ENCODE measurements at places on chromosomes 5 and 9.

GRCh38 chr5:64144425-64145215 is 21.0 kb upstream of the RNF180 start:
- no peak for DNase-seq

GRCh38 chr9:2228132-2228531 is 213.0 kb downstream of the SMARCA2 start:
- DNase-seq, result no peak

- DNase-seq, result no peak
Observed at GRCh38 chr5:148902478-148902877, 76.1 kb downstream of the ADRB2 start.

DNA sequence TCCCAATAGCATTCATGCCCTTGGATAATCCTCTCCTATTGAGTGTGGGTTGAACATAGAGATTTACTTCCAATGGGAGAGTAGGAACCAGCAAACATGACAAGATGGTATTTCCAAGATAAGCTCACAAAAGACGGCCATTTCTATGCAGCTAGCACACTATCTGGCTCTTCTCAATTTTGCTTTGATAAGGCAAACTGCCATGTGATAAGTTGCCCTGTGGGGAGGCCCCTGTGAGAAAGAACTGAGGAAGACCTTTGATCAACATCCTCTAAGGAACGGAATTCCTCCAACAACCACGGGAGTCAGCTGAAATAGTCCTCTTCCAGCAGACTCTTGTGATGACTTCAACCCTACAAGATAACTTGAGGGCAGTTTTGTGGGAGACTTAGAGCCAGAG is 211.9 kb upstream of the TRPM3 start:
- DNase-seq, result no peak

DNA sequence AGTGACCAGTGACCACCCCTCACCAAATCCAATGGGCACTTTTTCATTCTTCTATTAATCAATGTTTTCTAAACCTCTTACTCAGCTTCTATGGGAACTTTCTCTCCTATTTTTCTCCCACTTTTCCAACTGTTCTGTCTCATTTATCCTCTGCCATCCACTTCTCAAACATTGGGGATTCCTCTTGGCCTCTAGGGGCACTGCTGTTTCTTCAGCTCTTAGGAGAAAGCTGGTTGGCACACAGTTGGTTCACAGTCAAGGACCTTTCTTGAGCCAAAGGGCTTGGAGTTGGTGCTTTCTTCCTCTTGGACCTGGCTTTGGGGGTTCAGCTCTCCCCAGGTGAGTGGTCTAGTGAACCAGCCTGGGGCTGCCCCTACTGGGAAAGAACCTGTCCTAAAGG is 112.2 kb upstream of the LHFPL2 start:
- DNase-seq, result no peak

DNA sequence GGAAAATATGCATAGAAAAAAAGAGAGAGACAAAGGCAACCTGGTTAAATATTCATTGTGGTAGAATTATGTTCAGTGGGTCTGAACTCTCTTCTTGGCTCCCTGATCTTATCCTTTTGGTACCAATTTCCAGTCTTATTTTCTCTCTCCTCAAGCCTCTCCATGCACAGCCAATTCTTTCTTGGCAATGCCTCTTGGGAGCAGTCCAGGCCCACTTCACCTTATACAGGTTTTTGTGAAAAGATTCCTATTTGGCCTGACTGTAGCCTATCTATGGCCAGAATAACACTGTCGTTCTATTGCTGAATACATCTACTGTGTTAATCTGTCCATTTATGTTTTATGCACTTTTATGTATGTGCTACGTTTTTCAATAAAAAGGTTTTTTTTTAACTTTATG is 2.7 kb downstream of the ELOVL7 start:
- no peak for DNase-seq

DNA sequence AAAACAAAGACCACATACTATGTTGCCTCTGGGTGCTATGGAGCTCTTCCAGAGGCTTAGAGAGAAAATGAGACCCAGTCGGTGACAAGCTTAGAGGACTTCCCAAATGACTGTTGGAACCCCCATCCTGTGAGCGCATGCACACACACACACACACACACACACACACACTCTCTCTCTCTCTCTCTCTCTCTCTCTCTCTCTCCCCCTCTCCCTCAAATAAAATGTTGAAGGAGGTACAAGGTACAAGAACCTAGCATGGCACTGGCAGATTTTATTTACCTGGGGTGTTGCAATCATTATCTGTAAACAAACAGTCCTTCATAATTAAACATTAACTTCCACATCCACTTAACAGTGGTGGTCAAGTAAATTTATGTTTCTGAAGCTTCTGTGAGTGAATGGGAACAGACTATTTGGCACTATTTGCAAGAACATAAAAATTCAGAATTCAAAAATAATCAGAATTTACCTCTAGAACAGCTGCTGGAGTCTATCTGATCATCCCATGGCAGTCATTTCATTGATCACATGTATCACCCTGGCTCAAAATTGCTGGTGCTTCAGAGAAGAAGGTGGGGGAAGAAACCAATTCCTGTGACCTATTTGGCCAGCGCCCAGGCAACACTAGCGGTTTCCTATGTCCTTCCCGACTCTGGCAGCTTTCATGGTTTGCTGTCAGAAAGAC is 24.9 kb downstream of the TRPM3 start:
- no peak for DNase-seq

- DNase-seq, result no peak
Observed at GRCh38 chr5:72244862-72245371, 75.1 kb downstream of the MRPS27 start.

- DNase-seq, result no peak
Observed at GRCh38 chr5:40916226-40916625, 6.9 kb downstream of the C7 start.

DNA sequence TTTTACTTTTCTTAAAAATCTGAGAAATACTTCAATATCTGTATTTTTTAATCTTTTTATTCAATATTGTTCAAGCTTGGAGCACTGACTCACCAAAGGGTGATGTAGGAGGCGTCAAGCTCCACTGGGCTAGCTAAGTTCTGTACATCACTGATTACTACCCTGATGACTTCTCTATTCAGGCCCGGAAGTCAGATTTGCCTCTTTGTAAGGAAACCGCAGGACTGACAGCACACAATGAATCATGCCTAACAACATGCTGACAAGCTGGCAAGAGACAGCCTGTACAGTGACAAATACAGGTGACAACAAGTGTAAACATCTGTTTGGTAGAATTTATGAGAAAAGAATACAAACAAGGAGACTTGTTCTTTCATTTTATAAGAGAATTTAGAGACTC is 627.9 kb upstream of the RORB start:
- DNase-seq, result no peak

GRCh38 chr9:114282926-114283325 is 40.0 kb upstream of the ORM1 start:
- no peak for DNase-seq

- no peak for DNase-seq
Observed at GRCh38 chr9:136943291-136944211, 987 bp downstream of the FBXW5 start.

DNA sequence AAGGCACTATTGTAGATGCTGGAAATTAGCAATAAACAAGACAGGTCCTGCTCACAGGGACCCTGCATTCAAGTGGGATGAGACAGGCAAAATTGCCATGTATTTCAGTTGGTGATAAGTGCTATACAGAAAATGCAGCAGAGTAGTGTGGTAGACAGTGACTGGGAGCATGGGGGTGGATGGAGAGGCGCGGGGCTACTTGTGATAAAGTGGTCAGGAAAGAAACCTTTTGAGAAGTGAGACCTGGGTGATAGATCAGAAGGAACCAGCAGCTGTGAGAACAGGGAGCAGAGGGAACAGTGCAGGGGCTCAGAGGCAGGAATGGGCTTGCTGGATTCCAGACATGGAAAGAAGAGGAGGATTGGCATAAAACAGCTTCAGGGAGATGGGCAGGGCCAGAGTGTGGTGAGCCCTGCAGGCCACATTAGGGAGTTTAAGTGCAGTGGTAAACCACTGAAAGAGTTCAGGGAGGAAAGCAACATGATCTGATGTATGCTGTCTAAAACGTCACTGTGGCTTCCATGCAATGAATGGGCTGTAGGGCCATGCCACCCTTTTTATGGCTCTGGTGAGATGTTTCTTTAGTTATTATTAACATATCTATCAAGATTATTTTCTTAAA is 7.3 kb downstream of the CRHBP start:
- no peak for DNase-seq

DNA sequence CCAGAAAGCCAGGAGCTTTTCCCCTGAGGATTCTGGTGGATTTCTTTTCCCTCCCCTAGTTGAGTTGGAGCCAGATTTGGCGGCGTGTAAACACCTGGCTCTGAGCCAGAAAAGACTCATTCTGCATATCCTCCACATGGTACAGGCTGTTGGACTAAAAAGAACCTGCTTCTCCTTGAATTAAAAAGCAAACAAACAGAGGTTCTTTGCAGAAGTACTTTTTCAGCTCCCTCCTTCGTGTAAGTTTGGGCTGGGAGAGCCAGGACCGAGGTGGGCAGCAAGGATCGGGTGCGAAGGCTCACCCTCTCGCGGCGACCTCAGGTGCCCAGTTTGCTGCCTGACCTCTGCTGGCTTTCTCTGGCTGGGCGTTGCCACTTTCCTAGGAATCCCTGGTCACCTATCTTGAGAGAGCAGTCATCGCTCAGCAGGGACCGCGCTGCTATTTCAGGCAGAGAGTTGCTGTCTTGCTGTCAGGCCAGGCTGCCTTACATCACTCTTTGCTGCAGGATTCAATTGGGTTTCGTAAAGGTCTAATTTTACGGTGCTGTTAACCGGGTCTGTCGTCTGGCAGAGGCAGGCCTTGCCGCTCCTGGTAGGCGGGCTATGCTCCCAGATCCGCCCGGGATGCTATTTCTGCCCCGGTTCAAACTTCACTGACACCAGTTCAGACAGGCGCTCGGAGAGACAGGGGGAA is 3.2 kb downstream of the PAPPA start:
- no peak for DNase-seq

- no peak for DNase-seq
Observed at GRCh38 chr5:116626272-116626723, 51.7 kb upstream of the SEMA6A start.

- DNase-seq, result no peak
Observed at GRCh38 chr5:33472805-33473409, 32.1 kb downstream of the TARS1 start.

- no peak for DNase-seq
Observed at GRCh38 chr5:168489059-168489458, 2.8 kb downstream of the RARS1 start.

GRCh38 chr9:136193891-136194279 is 11.0 kb downstream of the LHX3 start:
- no peak for DNase-seq

DNA sequence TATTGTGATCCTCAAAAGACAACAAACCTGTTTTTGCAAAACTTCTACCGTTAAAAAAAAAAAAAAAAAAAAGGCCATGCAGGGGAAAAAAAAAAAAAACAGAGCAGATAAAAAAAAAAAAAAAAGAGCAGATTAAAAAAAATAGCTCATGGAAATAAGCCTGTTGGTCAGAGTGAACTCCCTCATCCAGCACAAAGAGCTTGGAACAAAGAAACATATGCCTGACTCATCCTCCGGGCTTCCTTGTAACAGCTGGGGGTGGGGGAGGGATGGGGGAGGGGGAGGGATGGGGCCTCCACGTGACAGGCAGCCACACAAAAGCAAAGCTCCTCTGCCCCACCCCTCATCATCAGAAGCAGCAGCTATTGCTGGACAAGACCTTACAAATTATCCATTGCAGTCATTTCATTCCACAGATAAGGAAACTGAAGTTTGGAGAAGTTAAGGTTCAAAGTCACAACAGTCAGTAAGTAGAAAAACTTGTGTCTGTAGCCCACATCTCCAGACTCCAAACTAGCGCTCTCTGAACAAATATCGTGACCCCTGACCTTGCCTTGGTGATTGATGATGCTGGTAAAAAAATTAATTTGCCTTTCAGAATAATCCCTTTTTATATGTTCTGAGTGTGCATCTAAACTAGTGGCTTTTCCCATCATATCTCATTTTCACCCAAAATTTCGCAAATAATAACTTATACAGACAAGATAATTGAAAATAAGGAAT is 38.9 kb downstream of the SLC35D2 start:
- DNase-seq, result no peak

GRCh38 chr9:3897631-3898030 is 371.8 kb upstream of the RFX3 start:
- no peak for DNase-seq

GRCh38 chr9:92633614-92634278 is 36.2 kb downstream of the IPPK start:
- DNase-seq, result no peak

DNA sequence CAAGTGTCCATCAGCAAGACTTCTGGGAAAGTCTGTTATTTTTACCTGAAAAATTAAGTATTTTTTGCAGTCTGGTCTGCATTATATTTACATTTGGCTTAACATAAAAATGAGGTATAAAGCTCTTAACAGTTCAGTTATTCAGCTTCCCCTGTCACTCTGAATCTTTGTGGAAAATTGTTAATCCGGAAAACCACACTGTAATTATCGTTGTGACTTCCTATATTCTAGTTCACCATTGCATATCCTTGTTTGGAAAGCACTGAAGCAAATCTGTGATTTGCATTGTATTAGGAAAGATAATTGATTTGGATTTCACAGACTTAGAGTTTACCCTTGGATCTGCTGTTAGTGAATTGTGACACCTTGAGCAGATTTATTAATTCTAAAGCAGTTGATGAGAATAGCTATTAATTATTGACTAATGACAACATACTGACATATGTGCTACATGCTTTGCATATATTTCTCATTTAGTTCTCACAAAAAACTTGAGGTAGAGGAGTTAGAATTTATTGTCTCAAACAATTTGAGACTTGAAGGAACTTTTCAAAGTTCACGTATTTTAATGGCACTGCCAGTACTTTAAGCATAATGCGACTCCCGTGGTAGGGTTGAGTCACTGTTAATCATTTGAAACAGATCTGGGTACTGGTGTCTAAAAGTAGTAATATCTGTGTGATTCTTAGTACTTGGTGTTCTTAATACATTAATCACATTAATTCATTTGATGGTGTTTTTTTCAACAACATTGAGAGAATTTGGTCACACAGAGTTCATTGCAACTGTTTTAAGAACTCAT is 71.8 kb upstream of the LRRC70 start:
- DNase-seq, result no peak

GRCh38 chr5:166624573-166624972 is 1666.9 kb upstream of the WWC1 start:
- DNase-seq, result no peak
